GM12864 (cell line): ENCODE measurements at places on chromosomes 7 and 10.

DNA sequence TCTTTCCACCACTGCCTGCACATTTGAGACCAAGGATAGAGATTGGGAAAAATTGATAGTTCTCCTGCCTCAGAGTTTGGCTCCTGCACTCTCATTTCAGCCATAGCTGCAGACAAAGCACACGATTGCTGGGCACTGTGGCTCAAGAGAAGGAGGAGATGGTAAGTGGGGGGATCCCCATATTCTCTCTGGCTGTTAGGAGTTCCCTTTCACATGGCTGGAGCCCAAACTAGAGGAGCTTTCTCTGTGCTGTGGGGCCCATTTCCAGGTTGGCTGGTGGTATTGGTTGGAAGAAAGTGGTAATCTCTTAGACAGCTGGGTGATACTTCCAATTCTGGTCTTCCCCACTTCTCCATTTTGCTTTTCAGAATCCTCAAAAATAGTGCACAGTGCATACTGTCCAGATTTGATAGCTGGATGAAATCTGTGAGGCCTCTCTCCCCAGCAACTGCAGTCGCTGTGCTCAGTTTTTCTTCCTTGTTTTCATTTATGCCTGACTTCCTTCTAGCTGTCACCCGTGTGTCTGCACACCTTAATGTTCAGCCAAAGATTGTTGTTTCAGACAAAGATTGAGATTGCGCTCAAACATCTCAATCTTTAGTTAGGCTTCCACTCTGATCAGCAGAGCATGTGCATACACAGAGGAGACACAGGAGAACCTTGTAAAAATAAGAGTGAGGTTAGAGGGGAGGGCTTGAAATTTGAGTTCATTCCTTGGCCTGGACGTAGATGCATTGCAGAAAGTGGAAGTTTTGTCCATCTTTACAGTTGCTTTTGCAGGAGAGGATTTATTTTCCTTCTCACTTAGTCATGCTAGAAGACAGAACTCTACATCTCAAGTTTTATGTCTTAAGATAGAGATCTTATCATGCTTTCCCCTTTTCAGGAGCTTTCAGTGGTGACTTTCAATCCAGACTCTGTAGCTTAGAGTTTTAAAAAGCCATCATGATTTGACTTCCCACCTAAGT is 28.6 kb downstream of the RABGEF1 start:
- DNase-seq = no peak

DNA sequence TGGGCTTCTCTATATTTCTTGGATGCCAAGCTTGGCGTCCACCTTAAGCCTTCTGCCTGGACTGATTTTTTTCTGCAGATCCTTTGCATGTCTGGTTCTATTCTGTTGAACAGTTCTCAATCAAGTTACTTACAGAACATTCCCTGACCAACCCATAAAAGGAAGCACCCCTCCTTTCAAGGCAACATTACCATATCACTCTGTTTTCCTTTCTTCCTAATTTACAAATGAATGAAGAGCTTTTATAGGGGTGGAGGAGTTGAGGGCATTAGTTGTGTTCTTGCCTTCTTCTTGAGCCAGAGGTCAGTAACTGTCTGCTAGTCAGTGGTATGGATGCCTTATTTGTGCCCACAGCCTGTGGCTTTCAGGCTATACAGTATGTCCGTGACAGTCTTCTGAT is 361.0 kb downstream of the PHTF2 start:
- DNase-seq = no peak

DNA sequence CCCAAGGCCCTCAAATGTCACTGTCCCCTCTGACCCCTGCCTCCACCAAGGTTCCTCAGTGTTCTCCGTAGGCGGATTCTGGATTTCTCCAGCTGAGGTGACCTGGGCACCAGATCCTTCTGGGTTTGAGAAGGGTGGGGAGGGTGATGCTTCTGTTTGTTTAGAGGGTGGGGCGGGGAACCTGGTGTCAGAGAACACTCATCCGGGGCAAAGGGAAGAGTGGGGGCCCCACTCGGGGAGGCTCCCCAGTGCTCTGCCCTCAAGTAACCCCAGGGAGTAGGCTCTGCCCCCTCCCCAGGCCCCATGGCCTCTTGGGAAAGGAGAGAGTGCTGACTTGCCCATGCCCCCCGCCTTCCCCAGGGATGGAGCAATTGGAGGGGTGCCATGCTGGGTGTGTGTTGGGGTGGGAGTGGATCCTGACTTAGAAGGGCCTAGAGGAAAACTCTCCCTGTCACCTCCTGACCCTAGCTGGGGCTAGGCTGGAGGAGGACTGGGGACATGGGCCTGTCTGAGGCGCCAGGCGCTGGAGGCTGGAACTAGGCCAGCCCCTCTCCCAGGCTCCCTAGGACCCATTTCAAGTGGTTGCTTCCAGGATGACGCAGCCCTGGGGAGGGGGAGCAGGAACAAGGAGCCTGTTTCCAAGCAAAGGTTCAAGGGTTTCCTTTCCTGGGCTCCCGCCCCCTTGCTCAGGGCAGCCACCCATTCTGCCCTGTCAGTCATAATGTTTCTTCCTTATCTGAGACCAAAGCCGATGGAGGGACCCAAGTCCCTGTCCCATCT is 27.9 kb downstream of the KAZALD1 start:
- no peak for DNase-seq

- no peak for DNase-seq
These were observed 277.7 kb upstream of the KLF6 start for GRCh38 chr10:4062751-4063150.

GRCh38 chr10:4186849-4187540 is 402.0 kb upstream of the KLF6 start:
- no peak for DNase-seq

DNA sequence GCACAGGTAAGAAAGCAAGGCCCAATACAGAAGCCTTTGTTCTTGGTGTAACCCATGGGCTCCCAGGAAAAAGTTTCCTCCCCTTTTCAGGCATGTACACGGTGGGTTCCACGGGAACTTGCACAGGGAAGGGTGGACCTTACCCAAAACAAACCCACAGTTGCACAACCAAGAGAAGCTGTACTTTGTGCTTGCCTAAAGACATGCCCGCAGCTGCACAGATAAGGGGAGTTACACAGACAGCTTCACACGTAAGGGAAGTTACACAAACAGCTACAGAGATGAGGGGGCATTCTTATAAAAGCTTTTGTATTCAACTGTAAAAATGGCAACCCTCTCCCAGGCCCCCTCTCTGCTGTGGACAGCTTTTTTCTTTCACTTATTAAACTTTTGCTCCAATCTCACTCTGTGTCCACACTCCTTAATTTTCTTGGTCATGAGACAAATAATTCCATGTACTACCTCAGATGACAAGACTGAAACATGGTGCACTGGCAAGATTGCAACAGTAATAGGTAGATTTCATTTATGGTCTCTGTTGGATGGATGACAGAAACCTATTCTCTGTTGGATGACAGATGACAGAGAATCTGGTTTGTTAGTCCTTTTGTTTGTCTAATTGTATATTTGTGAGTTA is 72.9 kb downstream of the ATE1 start:
- DNase-seq = no peak
